ENCODE measurements at places on chromosomes 3 and 15. TPM values are rescaled to one million over a fixed set of nuclear protein-coding genes. Genes with fewer than 3 reads are reported as not detected.

PLSCR2 gene
- total RNA-seq: not detected

GRCh38 chr15:95884276-95884675 lies 446.2 kb upstream of the NR2F2 start:
- no peak for DNase-seq
- H3K27me3 ChIP-seq: no peaks in the 10 kb centered on the region
- H3K27ac ChIP-seq: no peak overlapping the region
- H3K4me3 ChIP-seq: no peak overlapping the region
- H3K4me1 ChIP-seq: peaks cover 10% of the 10 kb centered on the region

SLC28A1 gene
- 1.6 TPM for total RNA-seq

DCP1A gene
- 33.2 TPM for total RNA-seq

DNA sequence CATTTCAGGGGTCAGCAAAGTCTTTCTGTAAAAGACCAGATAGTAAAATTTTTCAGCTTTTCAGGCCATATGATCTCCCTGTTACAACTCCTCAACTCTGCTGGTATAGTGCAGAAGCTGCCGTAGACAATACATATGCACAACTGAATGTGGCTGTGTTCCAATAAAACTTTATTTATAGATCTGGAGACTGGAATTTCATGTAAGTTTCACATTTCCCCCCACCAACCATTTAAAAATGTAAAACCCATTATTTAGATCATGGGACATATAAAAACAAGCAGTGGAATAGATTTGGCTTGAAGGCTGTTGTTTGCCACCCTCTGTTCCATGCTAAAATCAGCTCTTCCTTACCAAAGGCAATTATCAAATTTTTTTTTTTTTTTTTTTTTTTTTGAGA lies 28.8 kb upstream of the MEX3B start:
- DNase-seq: no peak
- H3K36me3 ChIP-seq: no peaks in the 10 kb centered on the region
- H3K27me3 ChIP-seq: no peaks in the 10 kb centered on the region
- no peak overlapping the region for H3K4me3 ChIP-seq

TGM4 gene
- not detected for total RNA-seq

DNA sequence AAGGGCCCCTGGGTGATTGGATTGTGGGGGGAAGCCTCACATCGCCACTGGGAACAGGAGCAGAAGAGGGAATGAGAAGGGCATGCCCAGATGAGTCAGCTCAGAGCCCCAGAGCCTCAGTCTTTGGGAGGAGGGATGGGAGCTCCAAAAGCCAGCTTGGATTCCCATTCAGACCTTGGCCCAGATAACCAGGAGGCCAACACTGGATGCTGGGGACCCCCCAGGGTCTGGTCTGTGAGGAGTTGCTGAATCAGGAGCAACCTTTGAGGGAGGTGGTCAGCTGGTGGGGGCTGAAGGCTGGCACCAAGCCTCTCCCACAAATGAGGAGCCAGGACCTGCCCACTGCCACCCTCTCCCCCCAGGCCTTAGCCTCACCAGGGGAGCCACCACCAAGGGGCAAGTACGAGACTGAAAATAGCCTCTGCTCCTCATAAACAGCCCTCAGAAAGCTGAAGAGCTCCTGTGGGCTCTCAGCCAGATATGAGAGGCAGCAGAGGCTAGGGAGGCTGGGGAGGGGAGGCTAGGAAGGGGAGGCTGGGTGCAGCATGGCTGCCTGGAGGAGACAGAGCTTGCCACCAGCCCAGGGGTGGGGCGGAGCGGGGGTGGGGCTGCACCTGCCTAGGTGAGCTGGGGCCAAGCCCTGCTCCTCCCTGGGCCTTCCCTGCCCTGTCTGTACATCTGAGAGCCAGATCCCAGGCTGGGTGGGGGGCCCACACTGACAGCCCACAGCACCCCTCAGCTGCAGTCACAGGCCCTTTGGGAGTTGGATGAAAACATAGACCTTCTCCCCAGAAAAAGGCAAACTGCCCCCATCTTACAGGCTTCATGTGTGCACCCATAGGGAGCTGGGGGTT lies 99.8 kb downstream of the SEC22A start:
- no peaks in the 10 kb centered on the region for H3K27me3 ChIP-seq
- H3K27ac ChIP-seq: no peak overlapping the region
- no peaks in the 10 kb centered on the region for H3K4me1 ChIP-seq
- DNase-seq: no peak
- peaks cover 60% of the 10 kb centered on the region for H3K36me3 ChIP-seq
- no peak overlapping the region for H3K4me3 ChIP-seq

CYP11A1 gene
- total RNA-seq: not detected

- H3K4me1 ChIP-seq: peaks cover 3% of the 10 kb centered on the region
- H3K27ac ChIP-seq: no peak overlapping the region
- DNase-seq: no peak
- H3K27me3 ChIP-seq: no peaks in the 10 kb centered on the region
- H3K4me3 ChIP-seq: no peak overlapping the region
- H3K36me3 ChIP-seq: no peaks in the 10 kb centered on the region
Measured at GRCh38 chr15:98418122-98418521, 230.2 kb upstream of the IGF1R start.

DNA sequence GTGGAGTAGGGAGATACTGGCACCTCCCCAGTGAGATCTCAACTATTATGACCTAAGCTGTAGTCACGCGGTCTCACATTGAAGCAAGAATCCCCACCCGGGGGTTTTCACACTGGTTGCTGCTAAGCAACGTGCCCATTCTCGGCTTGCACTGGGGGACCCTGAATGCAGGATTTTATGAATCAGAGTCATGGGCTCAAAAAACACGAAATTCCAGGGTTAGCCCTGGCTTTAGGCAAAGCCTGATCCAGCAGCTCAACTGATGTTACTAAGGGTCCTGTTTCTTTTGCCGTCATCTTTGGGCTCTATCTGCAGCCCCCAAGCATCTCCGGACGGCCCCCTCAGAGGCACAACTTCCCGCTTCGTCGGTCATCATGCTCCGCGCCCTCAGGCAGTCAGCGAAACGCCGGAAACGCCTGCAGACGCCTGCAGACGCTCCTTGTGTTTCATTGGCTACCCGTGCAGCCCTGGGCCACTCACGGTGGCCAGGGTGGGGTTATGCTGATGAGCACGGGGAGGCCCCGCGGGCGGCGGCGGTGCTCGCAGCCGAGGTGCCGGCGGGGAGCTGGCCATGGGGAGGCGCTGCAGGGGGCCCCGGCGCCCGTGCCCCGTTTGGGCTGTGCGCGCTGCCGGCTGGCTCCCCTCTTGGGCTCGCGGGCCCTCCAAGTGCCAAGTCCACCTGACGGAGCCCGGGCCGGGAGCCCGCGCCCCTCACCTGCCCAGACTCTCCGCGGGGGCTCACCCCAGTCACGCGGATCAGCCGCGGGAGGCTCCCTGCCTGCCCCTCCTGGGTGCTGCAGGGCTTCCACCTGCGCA lies 25.8 kb downstream of the EFCC1 start:
- DNase-seq: peak; percentile 61
- peak overlapping the region; percentile 81 for H3K4me3 ChIP-seq
- H3K4me1 ChIP-seq: no peaks in the 10 kb centered on the region
- peak overlapping the region; percentile 11 for H3K27ac ChIP-seq
- no peaks in the 10 kb centered on the region for H3K36me3 ChIP-seq
- H3K27me3 ChIP-seq: no peaks in the 10 kb centered on the region

DNA sequence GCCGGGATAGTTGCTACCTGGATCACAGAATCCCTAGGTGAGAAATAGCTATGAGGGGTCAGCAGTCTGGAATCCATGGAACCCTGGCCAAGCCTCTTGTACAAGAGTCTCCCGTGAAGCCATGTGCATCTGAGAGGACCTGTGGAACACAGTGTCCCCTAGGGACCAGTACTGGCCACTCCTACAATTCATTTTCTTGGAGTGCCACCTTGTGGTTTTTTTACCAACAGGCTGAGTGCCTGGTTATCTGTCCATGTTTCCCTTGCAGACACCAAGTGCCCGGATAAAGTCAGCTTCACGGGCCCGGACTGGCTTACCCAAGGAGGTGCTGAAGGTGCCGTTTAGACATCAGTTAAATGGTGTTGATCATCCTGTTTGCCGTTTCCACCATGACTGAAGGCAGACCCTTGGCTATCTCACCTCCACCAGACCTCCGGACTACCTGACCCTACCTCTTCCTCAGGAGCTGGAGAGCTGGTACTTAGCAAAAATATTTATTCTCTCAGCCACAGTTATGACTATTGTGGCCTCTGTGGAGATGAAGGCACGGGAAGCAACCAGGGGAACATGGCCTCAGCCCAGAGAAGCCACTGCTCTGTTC lies 93.9 kb downstream of the RBPMS2 start:
- no peak overlapping the region for H3K27ac ChIP-seq
- H3K36me3 ChIP-seq: peaks cover 26% of the 10 kb centered on the region
- DNase-seq: no peak
- no peaks in the 10 kb centered on the region for H3K27me3 ChIP-seq

ARHGAP11A gene
- 0.68 TPM for total RNA-seq

DNA sequence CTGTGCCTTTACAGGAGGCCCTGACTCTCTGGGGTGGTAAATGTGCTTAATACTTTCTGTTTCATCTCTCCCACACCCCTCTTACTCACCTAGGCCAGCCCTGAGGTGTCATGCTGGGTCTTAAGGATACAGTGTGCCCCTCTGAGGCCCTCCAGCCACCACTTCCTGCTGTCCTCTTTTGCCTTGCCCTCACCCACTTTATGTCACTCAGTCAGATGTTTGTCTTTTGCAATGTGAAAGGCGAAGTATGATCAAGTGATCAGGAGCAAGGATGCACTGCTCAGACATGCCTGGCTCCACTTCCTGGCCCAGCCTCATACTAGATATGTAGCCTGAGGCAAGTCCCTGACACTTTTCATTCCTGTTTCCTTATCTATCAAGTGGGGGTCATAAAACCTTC lies 339.0 kb upstream of the NR2E3 start:
- no peaks in the 10 kb centered on the region for H3K36me3 ChIP-seq
- H3K27me3 ChIP-seq: no peaks in the 10 kb centered on the region
- no peak overlapping the region for H3K4me3 ChIP-seq
- DNase-seq: no peak

GRCh38 chr3:42210726-42211125 lies 55.3 kb downstream of the CCK start:
- H3K27me3 ChIP-seq: no peaks in the 10 kb centered on the region
- H3K4me1 ChIP-seq: no peaks in the 10 kb centered on the region
- peaks cover 17% of the 10 kb centered on the region for H3K36me3 ChIP-seq
- no peak overlapping the region for H3K4me3 ChIP-seq
- no peak overlapping the region for H3K27ac ChIP-seq
- DNase-seq: no peak

DNA sequence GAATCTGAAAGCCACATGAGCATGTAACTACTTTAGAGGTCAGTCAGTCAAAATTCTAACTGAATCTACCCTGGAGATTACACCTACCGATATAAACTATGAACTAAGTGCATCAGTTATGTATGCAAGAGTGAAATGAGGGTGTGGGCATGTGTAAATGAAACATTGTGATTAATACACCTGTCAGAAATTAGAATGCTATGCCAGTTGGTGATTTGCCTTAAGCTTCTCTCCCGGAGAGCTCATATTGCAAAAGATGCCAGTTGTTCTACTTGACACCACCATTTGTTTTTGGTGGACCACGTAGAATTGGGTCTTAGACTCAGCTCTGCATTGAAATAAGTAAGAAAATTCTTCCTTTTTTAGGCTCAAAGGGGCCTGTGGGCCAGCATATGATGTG lies 91.0 kb upstream of the KBTBD8 start:
- no peaks in the 10 kb centered on the region for H3K4me1 ChIP-seq
- H3K27ac ChIP-seq: no peak overlapping the region
- no peaks in the 10 kb centered on the region for H3K27me3 ChIP-seq
- no peaks in the 10 kb centered on the region for H3K36me3 ChIP-seq
- no peak for DNase-seq

TICRR gene
- total RNA-seq: not detected

- no peaks in the 10 kb centered on the region for H3K4me1 ChIP-seq
- no peaks in the 10 kb centered on the region for H3K27me3 ChIP-seq
- H3K36me3 ChIP-seq: no peaks in the 10 kb centered on the region
- DNase-seq: no peak
Measured at GRCh38 chr3:1960506-1960905, 138.2 kb upstream of the CNTN4 start.

DNA sequence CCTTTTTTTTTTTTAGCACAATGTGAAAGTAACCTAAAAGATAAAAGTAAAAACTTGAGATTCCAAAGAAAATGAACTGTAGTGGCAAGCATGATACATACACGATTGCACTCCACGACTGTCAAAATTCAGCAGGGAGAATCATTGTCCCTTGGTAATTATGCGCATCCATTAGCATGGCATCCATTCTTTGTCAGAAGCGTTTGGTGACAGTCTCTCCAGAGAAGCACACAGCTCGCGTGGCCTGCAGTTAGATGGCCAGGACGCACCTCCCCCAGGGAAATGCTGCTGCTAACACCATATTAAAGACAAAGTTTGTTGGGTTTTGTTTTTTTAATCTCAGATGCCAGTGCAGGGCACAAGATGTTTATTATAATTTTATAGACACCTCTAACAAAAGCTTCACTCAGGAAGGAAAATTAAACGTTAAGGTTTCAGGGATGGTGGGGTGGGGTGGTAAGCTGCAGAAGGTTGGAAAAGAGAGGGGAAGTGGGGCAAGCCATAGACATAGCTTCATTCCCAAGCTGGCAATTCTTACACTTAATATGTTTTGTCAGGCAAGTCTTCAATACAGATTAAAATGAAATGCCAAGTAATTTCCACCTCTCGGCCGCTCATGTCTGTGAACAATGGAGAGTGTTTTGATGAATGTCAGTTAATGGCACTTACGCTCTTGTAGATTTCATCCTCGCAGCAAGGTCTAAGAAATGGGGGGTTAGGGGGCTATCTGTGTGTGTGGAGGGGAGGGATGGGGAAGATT lies 142.8 kb upstream of the TOPAZ1 start:
- no peaks in the 10 kb centered on the region for H3K4me1 ChIP-seq
- H3K36me3 ChIP-seq: no peaks in the 10 kb centered on the region
- DNase-seq: no peak
- no peak overlapping the region for H3K27ac ChIP-seq
- H3K27me3 ChIP-seq: no peaks in the 10 kb centered on the region

DNA sequence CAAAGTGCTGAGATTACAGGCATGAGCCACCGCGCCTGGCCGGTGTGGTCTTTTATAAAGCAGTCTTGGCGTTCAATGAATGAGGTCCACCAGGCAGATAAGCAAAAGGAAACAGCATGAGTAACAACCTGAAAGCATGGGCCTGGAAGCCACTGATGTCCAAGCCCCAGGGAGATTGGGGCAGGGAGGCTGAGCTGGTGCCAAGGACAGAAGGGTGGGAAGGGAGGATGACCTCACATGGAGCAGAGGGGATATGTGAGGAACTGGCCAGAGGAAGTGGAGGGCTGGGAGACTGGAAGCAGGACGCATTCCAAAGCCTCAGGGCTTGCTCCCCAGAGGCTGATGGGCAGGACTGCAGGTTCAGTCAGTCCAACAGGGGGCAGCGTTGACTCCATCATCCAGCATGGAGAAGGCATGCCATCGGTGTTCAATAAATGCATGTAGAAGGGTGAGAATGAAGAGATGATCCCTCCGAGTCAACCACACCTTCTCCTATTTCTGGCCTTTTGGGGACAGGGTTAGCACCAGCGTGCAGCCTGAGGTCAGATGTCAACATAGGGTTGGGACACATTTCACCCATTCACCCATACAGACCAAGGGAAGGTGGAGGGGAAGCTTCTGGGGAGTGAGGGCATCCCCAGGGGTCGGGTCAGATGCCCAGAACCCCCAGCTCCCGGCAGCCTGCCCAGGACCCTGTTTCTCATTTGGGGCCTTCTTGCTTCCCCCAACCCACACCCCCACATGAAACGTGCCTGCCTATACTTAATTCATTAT lies 14.8 kb downstream of the MYL3 start:
- DNase-seq: no peak
- H3K36me3 ChIP-seq: no peaks in the 10 kb centered on the region
- no peaks in the 10 kb centered on the region for H3K27me3 ChIP-seq
- H3K27ac ChIP-seq: no peak overlapping the region
- no peak overlapping the region for H3K4me3 ChIP-seq
- peaks cover 10% of the 10 kb centered on the region for H3K4me1 ChIP-seq

Measured in thoracic aorta (tissue), 2 donors.